Suprapubic skin (tissue), 4 donors: ENCODE measurements at places on chromosomes 4 and X.
A peak's percentile ranks its signal among the peaks of the same experiment; 100 is the strongest.

- H3K27me3 ChIP-seq: no peaks in the 10 kb centered on the region
- H3K4me3 ChIP-seq: no peak overlapping the region
- H3K4me1 ChIP-seq: no peaks in the 10 kb centered on the region
These were observed 233.4 kb upstream of the STK26 start for GRCh38 chrX:131789664-131790063.

DNA sequence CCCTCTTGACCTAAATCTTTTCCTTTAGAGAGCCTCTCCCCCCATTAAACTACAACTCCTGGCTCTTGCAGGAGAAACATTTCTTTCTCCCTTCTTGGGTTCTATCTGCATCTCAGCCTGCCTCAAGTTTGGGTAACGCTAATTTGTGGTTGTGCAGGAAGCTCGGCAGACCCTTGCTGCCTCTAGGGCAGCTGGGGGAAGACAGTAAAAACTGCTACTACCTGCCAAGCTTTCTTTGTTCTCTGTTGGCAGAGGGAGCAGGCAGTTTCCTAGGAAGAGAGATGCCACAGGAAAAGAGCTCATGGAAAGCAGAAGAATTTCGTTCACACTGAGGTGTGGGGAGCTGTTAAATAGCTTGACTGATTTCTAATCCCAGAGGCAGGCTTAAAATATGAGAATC, 555.6 kb upstream of the IGFBP7 start:
- no peak for DNase-seq
- no peak overlapping the region for H3K4me3 ChIP-seq
- H3K27ac ChIP-seq: no peak overlapping the region
- H3K36me3 ChIP-seq: no peaks in the 10 kb centered on the region
- no peaks in the 10 kb centered on the region for H3K4me1 ChIP-seq
- H3K27me3 ChIP-seq: no peaks in the 10 kb centered on the region

GRCh38 chrX:49999087-49999486, 76.7 kb downstream of the CLCN5 start:
- H3K27ac ChIP-seq: no peak overlapping the region
- no peaks in the 10 kb centered on the region for H3K36me3 ChIP-seq
- H3K27me3 ChIP-seq: no peaks in the 10 kb centered on the region
- no peak overlapping the region for H3K4me3 ChIP-seq
- DNase-seq: no peak

DNA sequence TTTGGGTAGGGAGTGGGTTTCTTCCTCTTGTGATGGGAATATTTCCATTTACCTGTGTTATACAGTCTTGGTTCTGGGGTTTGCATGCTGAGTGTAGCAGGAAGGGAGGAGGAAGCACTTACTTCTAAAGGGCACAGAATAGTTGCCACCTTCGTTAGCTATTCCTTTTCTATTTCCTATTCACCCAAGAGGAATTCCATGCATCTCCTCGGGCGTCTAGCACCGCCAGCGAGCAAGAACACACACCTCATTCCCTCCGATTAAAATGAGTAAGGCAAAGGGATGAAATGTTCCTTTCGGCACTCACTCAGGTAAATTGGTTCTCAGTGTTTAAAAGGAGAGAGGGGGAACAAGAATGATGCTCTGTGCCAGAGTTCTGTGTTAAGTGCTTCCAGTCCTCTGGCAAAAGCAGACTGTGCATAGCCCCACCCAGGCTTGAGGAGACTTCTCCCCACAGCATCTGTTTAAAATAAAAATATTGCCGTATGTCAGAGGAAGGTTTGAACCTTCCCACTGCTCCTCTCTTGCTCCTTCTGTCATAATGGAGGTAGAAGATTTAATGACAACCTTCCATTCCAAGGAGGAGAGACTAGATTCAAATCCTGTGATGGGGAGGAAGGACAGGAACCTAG, 351.4 kb downstream of the PTTG2 start:
- H3K36me3 ChIP-seq: no peaks in the 10 kb centered on the region
- H3K27me3 ChIP-seq: no peaks in the 10 kb centered on the region
- DNase-seq: no peak
- peaks cover 23% of the 10 kb centered on the region for H3K4me1 ChIP-seq
- peak overlapping the region; percentile 43 for H3K27ac ChIP-seq

- H3K4me3 ChIP-seq: no peak overlapping the region
- no peaks in the 10 kb centered on the region for H3K36me3 ChIP-seq
- DNase-seq: no peak
- H3K27ac ChIP-seq: no peak overlapping the region
- H3K4me1 ChIP-seq: no peaks in the 10 kb centered on the region
These were observed 963.2 kb upstream of the PCDH7 start for GRCh38 chr4:29756966-29757365.

DNA sequence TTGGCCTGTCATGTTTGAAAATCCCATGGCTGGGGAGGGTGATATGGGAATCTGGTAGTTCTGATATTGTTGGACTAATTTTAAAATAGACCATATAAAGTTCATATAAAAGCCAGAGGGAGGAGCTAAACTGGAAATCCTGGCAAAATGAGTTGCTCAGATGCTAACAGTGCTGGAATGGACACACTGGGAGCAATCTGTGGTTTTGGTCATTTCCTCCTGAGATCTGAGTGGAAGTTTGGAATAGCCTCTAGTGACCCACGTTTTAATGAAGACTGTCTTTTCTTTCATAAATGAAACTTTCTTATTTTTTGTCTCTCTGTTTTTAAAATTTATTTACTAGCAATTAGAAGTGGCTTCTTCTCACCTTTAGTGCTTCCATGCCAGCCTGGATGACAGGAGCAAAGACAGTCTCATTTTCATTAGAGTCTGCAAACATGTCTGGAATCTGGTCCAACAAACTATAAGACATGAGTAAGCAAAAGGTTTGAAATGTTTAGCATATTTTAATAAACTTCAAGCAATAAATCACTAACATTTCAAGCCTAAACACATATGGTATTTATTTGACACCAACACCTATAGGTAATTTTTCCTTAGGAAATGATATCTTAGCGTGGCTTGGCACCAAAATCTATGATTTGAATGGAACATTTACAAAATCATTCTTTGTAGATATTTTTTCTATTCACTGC, 66.6 kb downstream of the METTL14 start:
- H3K4me3 ChIP-seq: no peak overlapping the region
- peaks cover 24% of the 10 kb centered on the region for H3K4me1 ChIP-seq
- H3K36me3 ChIP-seq: no peaks in the 10 kb centered on the region
- H3K27ac ChIP-seq: no peak overlapping the region
- no peaks in the 10 kb centered on the region for H3K27me3 ChIP-seq

- H3K4me1 ChIP-seq: no peaks in the 10 kb centered on the region
- H3K36me3 ChIP-seq: no peaks in the 10 kb centered on the region
- no peaks in the 10 kb centered on the region for H3K27me3 ChIP-seq
- DNase-seq: no peak
- H3K27ac ChIP-seq: no peak overlapping the region
- no peak overlapping the region for H3K4me3 ChIP-seq
These were observed 50.3 kb upstream of the STPG2 start for GRCh38 chr4:98193459-98194105.

GRCh38 chrX:1167466-1167865, 45.0 kb downstream of the CRLF2 start:
- H3K4me1 ChIP-seq: peaks cover 5% of the 10 kb centered on the region
- no peak overlapping the region for H3K4me3 ChIP-seq

DNA sequence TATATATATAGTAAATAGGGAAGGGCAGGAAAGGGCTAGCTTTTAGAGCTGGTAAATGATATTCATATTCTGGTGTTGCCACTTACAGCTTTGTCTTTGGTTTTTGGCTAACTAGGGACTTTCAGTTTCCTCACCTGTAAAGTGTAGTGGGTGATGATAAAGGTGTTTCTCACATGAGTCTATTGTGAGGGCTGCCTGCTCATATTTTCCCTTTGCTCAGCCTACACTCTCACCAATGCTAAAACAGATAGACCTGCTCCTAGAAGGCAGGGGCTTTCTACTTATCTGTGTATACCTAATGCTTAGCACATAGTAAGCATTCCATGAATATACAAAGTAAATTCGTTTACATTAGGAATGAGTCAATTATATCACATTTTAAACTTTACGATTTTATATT, 137.2 kb upstream of the HS3ST1 start:
- DNase-seq: no peak
- no peaks in the 10 kb centered on the region for H3K27me3 ChIP-seq
- no peak overlapping the region for H3K4me3 ChIP-seq
- H3K36me3 ChIP-seq: no peaks in the 10 kb centered on the region

DNA sequence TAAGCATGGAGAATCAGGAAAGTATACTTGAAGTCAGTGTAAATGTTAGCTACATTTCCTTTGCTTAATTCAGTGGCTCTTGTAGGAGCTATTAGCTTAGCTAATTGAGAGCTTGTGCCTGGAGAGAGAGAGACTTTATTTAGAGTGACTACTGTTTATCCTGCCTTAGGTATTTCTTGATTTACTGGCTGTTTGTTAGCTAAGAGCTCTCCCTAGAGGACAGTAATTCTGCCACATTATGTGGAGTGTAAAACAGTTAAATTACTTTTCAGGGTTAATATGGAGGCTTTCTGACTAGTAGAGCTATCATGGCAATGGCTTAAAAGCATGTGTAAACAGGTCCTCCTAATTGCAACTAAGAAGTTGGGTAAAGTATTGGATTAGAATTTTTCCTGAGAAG, 306.5 kb upstream of the TECRL start:
- H3K27ac ChIP-seq: no peak overlapping the region
- H3K27me3 ChIP-seq: no peaks in the 10 kb centered on the region
- H3K4me1 ChIP-seq: no peaks in the 10 kb centered on the region
- H3K36me3 ChIP-seq: no peaks in the 10 kb centered on the region
- H3K4me3 ChIP-seq: no peak overlapping the region
- no peak for DNase-seq

DNA sequence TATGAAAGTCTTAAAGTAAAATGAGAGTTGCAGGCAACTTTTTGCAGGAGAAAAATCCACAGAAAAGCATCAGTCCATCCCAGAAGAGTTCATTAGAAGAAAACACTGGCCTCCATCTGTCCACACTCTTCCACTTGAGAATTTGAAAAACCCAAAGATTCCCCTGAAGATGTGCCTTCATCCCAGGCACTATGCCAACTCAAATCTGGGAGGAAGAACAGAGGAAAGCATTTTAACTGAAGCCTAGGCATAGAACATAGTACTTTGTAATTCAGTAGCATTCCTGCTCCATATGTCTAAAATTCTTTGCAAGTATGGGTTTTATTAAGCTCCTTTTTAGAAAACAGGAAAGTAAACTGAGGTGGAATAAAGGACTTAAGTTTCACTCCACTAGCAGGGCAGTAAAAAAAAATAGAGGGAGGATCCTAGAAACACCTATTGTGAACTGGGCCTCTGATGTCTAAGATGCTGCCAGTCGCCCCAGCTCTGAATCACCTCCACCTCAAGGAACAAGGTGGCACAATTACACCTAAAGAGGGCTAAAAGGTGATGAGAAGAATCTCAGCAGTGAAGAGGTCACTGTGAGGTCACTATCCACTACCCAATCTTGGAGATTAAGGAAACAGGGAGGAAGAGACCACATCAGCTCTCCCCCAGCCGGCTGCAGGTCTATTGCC, 141.9 kb upstream of the FAM241A start:
- H3K36me3 ChIP-seq: no peaks in the 10 kb centered on the region
- H3K27ac ChIP-seq: no peak overlapping the region
- no peaks in the 10 kb centered on the region for H3K27me3 ChIP-seq
- peaks cover 4% of the 10 kb centered on the region for H3K4me1 ChIP-seq
- no peak overlapping the region for H3K4me3 ChIP-seq
- DNase-seq: no peak

DNA sequence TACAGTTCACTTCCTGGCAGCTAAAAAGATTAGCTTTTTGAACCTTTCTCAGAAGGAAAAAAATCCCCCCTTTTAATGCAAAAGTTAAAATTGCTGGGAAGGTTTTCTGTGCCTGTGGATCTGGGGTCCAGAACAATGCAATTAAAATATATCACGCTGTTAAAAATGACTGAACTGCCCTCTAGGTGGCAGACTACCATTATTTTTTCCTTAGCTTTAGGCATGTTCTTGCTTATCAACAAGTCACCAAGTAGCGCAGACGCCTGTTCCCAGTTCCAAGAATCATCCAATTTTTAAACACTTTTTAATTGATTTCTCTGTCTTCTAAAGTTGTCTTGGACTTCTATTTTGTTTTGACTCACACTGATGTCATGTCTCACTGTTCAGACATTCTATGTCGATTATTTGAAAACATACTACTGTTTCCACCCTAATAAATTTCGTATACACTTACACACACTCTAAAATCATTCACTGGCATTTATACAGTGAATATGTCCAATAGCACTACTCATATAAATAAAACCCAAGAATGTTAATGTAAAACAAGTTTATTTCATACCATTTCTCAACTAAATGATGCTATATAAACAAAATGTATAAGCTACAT, 661.6 kb downstream of the RAPGEF2 start:
- no peak for DNase-seq
- H3K27me3 ChIP-seq: no peaks in the 10 kb centered on the region
- no peaks in the 10 kb centered on the region for H3K36me3 ChIP-seq
- H3K4me1 ChIP-seq: no peaks in the 10 kb centered on the region
- H3K4me3 ChIP-seq: no peak overlapping the region

DNA sequence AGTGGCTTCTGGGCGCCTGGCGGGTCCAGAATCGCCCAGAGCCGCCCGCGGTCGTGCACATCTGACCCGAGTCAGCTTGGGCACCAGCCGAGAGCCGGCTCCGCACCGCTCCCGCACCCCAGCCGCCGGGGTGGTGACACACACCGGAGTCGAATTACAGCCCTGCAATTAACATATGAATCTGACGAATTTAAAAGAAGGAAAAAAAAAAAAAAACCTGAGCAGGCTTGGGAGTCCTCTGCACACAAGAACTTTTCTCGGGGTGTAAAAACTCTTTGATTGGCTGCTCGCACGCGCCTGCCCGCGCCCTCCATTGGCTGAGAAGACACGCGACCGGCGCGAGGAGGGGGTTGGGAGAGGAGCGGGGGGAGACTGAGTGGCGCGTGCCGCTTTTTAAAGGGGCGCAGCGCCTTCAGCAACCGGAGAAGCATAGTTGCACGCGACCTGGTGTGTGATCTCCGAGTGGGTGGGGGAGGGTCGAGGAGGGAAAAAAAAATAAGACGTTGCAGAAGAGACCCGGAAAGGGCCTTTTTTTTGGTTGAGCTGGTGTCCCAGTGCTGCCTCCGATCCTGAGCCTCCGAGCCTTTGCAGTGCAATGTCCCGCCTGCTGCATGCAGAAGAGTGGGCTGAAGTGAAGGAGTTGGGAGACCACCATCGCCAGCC, at the start of gene ATOH1:
TSS of gene ATOH1 (plus strand) at position 422 of the 663 bp plus-strand sequence. CDS start at position 596, 174 bp downstream.
- peaks cover 84% of the 10 kb centered on the region for H3K27me3 ChIP-seq
- no peaks in the 10 kb centered on the region for H3K36me3 ChIP-seq
- H3K4me1 ChIP-seq: peaks cover 32% of the 10 kb centered on the region
- H3K4me3 ChIP-seq: peak within 1 kb of the TSS; percentile 44
- no peak within 1 kb of the TSS for H3K27ac ChIP-seq
- no peak for DNase-seq

GRCh38 chrX:51825436-51825835, 68.0 kb upstream of the MAGED1 start:
- H3K36me3 ChIP-seq: no peaks in the 10 kb centered on the region
- no peak overlapping the region for H3K27ac ChIP-seq
- no peak for DNase-seq
- H3K4me1 ChIP-seq: no peaks in the 10 kb centered on the region
- H3K27me3 ChIP-seq: no peaks in the 10 kb centered on the region

DNA sequence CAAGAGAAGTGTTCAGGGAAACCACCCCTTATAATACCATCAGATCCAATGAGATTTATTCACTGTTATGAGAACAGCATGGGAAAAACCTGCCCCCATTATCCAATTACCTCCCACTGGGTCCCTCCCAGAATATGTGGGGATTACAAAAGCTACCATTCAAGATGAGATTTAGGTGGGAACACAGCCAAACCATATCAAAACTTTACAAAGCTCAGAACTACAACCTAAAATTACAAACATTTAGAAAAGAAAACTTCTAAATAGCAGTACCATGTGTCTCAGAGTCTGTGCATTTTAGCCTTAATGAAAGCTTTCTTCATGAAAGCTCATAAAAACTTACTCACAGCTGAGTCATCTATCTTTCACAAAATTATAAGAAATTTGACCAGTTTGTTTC, 1442.8 kb upstream of the PCDH7 start:
- no peak overlapping the region for H3K27ac ChIP-seq
- H3K4me1 ChIP-seq: no peaks in the 10 kb centered on the region
- no peaks in the 10 kb centered on the region for H3K36me3 ChIP-seq
- H3K4me3 ChIP-seq: no peak overlapping the region
- DNase-seq: no peak
